GM13976 (cell line): ENCODE measurements at places on chromosomes 2 and 18.

DNA sequence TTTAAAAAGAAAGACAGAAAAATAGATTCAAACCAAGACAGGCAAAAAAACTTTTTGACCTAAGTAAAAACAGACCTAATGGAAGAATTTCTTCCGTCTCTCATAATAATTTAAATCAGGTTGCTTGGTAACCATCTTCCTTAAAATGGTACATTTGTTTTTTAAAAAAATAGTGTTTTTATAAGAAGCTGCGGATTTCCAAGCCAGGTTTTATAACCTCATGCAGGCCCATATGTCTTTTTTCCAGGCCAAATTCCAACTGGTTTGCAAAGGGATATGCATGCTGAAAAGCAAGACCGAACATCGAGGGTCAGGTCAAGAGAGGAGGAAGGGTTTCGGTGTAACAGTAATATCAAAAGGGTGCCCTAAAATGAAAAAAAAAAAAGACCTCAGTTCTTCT lies 172.9 kb downstream of the MAIP1 start:
- DNase-seq: no peak

DNA sequence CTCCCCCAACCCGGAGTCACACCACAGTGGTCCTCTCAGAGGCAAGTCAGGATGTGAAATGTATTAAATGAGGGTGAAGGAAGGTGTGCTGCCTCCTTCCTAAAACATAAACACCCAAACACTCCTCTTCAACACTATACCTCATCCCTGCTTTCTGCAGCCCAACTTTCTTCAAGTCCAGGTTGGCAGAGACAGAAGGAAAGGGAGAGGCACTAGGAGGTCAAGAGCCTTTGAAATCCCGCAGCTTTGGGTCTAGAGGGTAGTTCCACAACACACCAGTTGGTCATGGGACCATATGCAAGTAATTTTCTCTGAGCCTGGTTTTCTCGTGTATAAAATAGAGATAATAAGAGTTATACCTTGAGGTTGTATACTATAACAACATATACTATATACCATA lies 38.4 kb downstream of the FIGN start:
- DNase-seq: no peak

GRCh38 chr2:159444754-159445153 lies 158.3 kb upstream of the WDSUB1 start:
- no peak for DNase-seq

DNA sequence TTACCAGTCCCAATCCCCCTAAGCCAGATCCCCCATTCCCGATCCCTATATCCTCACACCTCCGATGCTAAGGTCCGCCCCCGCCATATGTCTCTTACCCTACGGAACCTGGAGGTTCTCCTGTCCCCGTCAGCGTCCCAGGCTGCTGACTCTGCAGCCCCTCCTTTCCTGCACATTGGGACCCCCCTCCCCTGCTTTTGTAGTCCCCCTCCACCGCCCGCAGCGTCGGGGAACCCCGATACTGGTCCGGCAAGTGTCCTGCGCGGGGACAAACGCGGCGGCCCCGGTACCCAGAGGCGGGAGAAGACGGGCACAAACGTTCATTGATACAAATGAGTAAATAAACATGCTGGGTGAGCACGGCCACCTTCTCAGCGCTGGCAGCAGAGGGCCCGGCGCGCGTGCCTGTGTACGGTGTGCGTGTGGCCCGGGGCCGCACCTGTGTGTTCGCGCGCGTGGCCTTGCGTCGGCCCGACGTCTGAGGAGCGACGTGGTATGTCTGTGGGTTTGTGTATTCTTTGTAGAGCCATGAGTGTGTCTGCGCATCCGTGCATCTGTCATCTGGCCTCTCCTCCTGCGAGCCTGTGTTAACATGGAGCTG lies 2.0 kb upstream of the CYP26B1 start:
- no peak for DNase-seq

GRCh38 chr2:161033059-161033660 lies 127.1 kb upstream of the TANK start:
- no peak for DNase-seq

DNA sequence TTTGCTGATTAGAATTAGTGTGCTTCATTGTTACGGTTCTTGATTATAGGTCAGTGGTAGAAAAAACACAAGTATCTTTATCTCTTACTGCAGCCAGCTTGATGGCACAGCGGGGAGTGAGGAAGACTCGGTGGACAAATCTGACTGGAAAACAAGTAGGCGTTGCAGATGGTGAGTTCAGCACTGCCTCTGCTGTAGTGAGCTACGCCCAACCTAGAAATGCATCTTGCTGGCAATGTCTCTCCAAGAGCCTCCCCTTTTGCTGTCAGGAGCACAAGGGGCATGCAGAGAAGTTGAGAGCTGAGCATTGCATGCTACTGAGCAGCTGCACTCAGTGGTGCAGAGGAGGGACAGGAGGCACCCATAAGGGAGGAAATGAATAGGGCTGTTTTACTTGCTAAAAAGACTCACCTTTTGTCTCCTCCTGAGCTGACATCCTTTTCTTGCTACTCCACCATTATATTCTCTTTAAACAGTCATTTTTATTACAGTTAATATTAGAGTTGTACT lies 977.3 kb upstream of the ACVR2A start:
- no peak for DNase-seq

GRCh38 chr2:54520687-54521086 lies 64.6 kb downstream of the SPTBN1 start:
- no peak for DNase-seq

- DNase-seq: peak; percentile 70
These were observed 542 bp upstream of the CNNM3 start for GRCh38 chr2:96815326-96816126.

DNA sequence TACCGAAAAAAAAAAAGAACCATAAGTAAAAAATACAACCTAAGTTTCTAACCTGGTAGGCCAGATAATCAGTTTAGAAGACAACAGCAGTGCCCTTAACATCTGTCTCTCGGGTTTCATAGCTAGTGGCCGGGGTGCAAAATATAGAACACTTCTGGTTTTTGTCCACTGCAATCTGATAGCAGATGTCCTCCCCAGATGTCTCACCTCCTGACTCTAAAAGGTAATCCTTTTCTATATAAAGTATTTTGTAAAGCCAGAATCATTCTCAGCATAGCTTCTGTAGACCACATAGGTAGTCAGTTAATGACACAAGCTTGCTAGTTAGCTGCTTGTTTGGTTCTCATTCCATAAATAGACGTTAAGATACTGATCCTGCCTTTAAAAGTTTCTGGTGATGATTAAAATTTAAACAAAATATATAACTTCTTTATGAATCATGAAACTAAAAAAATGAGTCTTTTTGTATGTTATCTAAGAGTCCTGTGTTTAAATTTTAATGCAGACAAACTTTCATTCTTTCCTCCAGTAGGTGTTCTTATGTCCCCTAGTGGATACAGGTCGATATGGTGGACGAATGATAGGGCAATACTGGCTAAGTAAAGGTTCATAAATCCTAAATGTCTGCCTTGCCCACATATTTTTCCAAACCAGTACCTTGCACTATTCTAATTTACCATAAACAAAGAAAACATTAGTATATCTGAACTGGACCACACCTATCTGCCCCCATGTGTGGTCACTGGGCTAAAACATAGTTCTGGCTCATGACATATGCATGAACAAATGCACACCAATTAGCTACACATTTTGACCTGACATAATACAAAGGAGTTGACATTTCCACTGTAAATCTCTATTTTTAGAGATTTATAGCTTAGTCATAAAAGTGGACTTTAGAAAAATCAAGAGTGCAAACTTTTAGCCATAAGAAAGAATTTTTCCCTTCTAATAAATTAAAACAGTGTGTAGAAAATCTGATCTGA lies 171.0 kb downstream of the SRBD1 start:
- DNase-seq: no peak

DNA sequence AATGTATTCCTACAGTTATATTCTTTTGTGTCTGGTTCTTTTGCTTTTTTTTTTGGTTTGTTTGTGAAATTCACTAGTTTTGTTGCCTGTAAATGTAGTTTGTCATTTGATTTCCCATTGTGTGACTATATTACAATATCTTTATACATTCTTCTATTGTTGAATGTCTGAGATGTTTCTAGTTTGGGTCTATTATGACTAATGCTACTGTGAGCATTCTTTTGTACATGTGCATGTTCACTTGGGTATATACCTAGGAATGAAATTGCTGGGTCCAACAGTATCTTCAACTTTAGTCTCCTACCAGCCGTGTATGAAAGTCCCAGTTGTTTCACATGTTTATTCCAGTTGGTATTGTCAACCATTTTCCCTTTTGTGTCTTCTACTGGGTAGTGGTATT lies 112.7 kb upstream of the RBMS1 start:
- DNase-seq: no peak

DNA sequence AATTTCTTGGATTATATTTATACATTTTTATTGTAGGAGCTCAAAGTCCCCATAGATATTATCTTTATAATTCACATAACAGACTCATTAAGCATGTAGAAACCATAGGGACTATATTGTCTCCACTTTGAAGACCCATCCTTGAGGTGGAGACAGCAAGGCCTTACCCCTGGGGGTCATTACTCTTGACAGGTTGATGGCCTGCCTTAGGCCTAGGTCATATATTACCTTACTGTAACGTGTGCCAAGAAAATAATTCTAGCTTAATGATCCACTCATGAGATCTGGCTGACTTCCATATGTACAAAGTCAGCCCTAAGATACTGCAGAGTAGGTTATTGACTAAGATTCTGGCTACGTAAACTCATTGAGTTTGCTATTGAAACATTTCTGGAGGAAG lies 65.4 kb upstream of the GLS start:
- no peak for DNase-seq

GRCh38 chr18:66966171-66966570 lies 362.3 kb upstream of the CDH19 start:
- DNase-seq: no peak

DNA sequence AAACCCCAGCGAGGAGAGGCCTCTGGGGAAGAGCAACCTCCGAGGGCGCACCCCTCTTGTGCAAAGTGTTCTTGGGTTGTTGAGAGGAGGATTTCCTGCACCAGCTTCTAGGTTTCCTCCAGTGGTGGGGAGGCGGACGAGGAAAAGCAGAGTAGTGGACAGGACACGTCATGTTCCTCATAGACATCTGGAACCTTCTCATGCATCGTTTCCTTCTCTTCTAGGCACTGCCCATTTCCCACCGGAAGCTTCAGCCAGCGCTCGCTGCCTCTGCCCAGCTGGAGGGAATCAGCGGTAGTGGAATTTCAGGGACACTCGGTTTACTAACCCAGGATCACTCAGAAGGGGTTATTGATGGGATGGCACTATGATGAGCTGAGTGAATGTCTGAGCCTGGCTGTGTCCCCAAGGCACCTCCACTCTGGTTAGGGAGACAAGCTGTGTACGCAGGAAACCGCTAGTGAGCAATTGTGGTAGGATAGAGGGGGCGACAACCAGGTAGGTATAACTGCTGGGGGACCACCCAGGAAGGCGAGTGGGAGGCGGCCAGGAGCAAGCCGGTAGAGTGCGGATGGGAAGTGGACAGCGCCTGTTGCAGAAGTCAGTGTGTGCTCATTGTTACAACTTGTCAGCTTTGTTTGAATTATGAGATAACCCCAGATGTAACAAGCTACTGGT lies 960 bp upstream of the APOB start:
- no peak for DNase-seq

DNA sequence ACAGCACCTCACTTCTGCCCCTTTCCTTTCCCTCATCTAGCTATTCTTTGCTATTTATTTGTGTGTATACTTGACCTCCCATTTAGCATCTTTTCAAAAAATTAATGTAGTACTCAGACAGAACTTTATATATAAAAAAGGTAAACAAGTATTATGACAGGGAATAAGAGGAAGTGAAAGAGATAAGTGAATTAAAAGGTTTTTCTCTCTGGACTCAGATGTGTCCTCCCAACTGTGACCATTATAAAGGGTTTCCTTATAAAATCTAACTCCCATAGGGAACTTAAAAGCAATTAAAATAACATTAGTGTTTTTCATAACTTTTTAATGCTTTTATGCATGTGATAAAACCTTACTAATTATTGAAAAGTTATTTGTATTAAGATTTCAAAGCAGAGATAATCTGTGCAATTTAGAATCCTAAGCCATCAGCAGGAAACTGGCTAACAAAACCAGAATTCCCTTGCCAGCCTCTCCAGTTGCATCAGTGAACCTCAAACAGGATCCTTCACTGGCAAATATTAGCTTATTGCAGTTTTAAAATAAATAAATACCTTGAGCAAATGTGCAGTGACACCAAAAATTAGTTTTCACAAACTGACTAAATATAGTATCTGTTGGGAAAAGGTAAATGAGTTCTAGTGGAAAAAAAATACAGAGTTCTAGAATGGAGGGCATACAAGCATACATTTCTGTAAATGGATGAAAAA lies 930.7 kb downstream of the BCL11A start:
- no peak for DNase-seq

DNA sequence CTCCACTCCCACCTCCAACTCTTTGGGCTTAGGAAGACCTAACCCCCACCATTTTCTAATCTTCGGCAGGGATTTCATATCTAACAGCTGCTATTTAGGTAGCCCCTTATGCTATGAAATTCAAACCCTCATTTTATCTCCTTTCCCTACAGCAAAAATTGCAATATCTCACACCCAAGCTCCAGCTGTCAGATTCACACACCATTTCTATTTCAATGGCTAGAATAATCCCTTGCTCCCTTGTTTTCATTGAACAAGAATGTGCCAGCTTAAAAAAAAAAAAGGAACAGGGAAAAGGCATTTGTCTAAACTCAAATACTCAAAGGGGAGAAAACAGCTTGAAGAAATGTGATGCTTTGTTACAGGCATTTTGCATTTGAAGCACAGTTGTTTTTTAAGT lies 850.6 kb upstream of the ACVR2A start:
- no peak for DNase-seq

DNA sequence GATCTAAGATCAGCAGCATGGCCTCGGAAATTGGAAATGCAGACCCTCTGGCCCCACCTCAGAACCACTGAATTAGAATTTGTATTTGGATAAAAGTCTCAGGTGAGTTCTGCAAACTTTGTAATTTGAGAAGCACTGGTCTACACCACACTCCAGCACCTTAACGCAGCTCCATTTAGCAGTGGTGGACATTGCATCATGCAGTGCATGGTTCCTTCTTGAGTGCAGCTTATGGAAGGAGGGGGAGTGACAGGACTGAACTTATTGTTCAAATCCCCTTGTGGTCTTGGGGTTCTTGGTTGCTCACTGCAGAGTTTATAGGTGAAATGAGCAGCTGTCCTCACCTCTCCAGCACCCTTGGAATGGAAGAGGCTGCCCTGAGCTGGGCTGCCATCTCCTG lies 17.4 kb upstream of the STEAP3 start:
- no peak for DNase-seq

DNA sequence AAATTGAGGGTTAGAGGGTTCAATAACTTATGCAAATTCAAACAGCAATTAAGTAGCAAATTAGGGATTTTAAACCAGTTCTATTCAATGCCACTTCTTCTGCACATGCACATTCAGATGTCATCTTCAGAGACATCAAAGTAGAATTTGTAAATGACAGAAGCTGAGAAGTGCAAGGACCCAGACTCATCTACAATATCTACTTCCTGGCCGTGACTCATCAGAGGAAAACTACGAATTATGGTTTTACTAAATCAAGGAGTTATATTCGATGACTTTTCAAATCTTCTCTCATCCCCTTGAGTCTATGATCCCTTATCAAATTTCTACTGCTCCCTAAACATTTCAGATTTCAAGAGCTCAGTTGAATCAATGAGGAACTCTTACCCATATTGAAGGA lies 20.0 kb upstream of the STAT4 start:
- no peak for DNase-seq
